Activated naive CD4-positive, alpha-beta T cell treated with anti-CD3 and anti-CD28 coated beads, Interleukin-2, amount 50 U/mL, for 72 hours (primary cell): ENCODE measurements at places on chromosomes 7 and 10. TPM values are rescaled to one million over a fixed set of nuclear protein-coding genes. Genes with fewer than 3 reads are reported as not detected.

Gene INHBA
- 0.77 TPM for total RNA-seq

Gene SEMA3A
- 1.7 TPM for total RNA-seq

Gene WNT8B
- total RNA-seq, result 0.20 TPM

Gene SUN3
- total RNA-seq, result not detected

Gene NEUROD6
- total RNA-seq, result not detected

Gene FAM25C
- total RNA-seq, result not detected

Gene NOM1
- 29.2 TPM for total RNA-seq

DNA sequence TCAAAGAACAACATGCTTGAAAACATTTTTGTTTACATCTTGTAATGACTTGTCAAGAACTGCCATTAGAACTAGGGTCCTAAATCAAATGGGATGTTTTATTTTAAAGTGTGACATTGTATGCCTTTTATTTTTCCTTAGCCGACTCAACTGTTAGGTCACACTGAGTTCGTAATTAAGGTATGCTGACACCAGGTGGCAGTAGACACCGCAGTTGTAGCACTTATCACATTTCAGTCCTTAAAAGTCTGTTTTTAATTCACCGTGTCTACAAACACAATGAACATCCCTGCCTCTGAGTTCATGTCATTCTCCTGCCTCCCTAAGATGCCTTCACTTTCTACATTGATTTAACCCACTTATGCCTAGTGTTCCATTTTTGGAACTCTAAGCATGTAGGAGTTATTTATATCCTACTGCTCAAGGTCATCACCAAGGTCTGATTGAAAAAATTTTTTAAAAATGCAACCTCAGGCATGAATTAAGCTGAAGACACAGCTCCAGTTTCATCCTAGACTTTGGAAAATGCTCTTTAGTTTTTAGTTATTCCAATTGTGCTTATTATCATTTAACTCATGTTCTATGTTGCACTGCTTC, 186.1 kb downstream of the BMPER start:
- no peak for DNase-seq

- DNase-seq, result no peak
Measured at GRCh38 chr7:70770154-70770553, 361.8 kb upstream of the GALNT17 start.

- no peak for DNase-seq
Measured at GRCh38 chr7:3274131-3274530, 26.9 kb upstream of the SDK1 start.

DNA sequence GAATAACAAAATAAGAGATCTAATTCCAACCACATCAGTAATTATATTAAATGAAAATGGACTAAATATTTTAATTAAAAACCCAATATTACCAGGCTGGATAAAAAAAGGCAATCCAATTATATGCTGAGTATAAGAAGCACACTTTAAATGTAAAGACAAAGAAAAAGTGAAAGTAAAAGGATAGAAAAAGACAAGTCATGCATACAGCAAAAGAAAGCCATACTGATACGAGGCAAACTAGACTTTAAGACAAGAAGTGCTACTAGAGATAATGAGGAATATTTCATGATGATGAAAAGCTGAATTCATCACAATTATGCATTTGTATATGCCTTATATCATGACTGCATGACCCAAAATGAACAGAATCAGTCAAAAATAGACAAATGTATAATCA, 628.6 kb downstream of the PHTF2 start:
- DNase-seq, result no peak

DNA sequence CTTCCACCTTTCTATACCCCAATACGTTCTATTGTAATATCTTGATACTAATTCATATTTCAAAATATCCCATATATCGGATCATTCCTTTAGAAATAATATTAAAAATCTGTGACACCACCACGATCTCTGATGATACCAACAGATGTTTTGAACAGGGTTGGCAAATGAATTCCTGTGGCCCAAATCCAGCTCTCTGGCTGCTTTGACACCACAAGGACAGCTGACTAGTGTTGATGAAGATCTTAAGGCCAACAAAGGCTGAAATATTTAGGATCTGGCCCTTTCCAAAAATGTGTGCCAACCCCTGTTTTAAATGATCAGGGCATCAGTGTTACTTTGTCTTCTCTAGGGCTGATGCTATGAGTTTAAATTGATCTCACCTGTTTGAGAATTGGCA, 380.7 kb upstream of the PFKP start:
- DNase-seq, result no peak

DNA sequence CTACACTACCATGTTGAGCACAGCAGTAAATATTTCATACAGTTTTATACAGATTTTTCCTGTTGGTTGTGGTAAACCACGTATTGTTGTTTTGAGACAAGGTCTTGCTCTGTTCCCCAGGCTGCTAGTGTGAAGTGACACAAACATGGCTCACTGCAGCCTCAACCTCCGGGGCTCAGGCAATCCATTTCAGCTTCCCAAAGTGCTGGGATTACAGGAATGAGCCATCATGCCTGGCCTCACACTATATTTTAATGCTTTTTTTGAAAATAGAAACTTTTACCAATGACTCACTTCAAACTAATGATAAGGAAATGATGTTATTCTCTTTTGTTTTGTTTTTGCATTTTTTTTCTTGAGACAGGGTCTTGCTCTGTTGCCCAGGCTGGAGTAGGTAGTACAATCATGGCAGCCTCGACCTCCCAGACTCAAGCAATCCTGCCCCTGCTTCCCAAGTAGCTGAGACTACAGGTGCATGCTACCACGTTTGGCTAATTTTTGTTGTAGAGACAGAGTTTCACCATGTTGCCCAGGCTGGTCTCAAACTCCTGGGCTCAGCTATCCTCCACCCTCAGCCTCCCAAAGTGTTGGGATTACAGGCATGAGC, 210.6 kb downstream of the TPST1 start:
- no peak for DNase-seq

- no peak for DNase-seq
Measured at GRCh38 chr7:156662277-156662676, 21.7 kb downstream of the RNF32 start.

- DNase-seq, result no peak
Measured at GRCh38 chr7:22842383-22842941, 19.8 kb upstream of the TOMM7 start.

DNA sequence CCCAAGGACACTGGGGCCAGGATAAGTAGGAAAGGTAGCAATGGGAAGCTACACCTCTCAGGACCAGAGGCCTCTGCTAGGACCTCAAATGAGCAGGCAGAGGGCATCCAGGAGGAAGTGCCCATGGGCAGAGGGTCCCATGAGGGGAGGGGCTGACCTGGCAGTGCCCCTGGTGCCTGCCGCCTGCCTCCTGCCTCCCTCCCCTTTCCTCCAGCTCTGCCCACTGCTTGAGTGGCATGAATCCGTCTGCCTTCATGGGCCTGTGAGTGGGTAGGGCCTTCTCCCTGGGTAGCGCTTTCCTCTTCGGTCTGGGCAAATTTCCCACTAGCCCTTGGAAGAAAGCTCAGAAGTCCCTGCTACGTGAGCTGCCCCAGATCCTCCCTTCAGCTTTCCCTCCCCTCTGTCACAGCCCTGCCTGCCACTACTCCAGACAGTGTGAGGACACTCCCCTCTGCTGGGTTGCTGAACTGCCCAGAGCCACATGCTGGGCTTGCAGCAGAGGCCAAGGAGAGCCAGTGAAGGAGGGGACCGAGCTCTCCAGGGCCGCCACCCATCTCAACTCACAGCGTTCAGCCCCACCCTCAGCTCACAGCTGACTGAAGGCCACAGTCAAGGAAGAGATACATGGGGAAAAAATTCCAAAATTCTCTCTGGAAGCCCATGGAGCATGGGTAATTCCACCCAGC, 141.4 kb downstream of the ARHGAP22 start:
- no peak for DNase-seq

DNA sequence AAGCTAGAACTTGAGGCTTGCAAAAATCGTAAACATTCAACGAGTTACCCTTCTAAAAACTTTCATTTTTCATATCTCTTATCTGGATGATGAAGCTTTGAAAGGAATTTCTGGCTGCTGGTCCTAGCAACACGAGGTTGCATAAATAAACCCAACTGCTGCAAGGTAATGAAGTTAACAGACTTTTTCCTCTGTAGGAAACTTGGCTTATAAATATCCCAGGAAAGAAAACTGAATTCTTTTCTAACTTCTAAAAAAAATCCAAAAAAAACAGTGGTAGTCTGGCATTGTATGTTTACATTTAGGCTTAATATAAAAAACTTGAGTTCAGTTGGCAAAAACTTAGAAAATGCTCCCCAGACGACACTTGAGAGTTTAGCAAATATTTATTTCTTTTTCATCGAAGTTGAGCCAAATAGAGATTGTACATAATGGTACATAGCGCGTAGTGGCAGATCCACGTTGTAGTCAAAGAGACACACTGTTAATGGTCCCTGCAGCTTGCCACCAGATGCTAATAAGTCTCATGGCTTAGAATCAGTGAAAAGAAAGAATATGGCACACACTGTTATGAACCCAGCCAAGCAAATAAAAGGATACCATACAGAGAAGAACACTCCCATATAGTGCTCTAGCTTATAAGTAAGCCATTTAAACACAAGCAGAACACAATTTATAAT, 200.3 kb upstream of the PCLO start:
- DNase-seq, result no peak

DNA sequence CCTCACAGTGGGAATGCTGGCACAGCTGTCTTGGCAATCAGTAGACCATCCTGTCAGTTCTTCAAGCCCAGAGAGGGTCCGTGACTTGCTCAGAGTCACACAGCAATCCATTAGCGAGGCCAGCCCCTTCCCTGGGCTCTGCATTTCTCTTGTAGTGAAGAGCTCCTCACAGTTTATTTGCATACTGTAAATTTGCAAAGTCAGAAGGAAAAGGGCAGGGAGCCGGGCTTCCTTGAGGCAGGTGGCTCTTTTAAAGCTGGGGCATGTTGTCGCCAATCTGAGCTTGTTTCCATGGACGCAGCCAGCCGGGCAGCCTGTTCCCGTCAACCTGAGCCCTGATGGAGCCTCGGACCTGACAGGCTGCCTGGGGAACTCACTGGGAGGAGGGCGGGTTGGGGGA, 123.4 kb downstream of the CUX1 start:
- no peak for DNase-seq

- no peak for DNase-seq
Measured at GRCh38 chr7:9842301-9842700, 1131.4 kb upstream of the PHF14 start.

DNA sequence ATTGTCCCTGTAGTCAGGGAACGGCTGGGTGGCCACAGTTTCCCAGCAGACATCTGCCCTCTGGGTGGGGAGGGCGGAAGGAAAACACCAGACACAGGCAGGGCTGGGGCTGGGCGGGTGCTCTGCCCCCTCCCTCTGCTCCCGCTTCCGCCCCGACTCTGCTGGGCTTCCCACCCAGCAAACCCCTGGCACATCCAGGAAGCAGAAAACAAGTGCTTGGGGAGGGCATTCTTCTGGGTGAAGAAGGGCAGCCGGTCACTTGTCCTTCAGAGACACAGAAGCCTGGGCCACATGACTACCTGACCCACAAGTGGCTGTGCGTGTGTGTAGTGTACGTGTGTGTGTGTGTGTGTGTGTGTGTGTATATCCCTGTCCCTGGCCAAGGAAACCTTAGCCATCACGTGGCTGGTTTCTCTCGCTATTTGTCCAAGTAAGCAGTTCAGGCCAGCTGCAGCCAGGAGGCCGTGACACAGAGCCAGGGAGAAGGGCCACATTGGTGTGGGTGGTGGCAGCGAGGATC, 77.9 kb downstream of the ZMIZ1 start:
- DNase-seq, result no peak

DNA sequence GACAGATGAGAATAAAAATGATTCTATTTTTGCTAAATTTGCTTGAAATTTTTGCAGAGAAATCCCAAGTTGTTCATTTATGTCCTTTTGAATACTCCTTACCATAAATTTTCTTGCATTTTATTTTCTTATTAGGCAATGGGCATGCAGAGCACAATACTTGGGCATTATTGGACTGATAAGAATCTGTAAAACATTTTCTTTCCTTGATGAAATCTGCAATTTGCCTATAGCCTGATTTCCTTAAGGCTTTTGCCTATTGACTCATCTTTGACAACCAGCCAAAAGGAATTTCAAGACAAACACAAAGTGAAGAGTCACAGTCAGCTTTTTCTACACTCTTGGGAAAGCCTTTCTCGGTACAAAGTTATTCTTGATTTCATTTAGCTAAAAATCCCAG, 30.5 kb upstream of the GNAT3 start:
- no peak for DNase-seq

DNA sequence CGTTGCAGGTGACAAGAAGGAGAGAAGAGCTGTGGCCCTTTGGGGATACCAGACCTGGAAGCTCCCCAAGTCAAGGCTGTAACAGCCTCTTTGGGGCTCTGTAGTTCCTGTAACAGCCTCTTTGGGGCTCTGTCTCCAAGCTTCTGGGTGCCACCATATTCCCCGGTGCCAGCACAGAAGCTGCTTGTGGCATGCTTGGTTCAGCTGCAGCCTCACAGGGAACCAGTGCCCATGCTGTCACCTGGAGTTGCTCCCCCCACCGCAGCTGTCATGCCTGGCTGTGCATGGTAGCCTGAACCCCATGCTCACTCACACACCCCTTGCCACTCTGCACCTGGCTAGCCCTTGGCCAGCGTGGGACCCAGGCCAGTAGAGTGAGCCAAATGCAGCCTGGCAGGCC, 109.1 kb downstream of the ELAPOR2 start:
- no peak for DNase-seq

DNA sequence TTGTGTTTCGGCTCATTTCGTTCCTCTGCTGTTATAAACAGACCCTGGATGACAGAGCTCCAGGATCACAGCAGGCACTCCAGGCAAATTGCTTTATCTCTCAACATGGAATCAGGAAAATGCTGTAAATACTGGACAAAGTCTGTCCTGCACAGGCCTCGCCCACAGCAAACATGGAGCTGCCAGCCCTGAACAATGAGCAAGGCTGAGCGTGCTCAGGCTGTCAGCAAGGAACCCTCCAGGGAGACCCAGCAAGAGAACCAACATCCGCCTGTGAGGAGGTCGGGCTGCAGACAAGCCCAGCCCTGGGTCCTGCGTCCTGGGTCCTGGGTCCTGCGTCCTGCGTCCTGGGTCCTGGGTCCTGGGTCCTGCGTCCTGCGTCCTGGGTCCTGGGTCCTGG, 180.8 kb downstream of the PTPRN2 start:
- DNase-seq, result no peak

- no peak for DNase-seq
Measured at GRCh38 chr7:87564296-87564963, 36.3 kb downstream of the ABCB1 start.

GRCh38 chr10:127873901-127874470, 18.8 kb downstream of the CLRN3 start:
- DNase-seq, result no peak

DNA sequence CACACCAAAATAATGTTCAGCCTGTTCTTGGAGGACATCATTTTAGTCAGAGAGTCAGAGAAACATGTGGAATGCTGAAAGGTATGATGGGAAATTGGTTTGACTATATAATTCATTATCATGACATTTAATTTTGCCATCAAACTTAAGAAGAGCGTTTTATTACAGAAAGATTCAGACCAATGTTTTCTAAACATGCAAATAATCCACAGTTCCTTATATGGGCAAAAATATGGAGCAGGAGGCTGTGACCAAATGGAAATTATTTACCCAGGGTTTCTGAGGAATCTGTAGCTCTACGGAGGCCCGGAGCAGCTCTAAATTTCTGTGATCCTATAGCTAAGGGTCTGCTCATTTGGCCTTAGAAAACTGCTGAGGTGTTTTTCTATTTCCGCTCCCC, 33.2 kb downstream of the LAMB4 start:
- DNase-seq, result no peak

- DNase-seq, result no peak
Measured at GRCh38 chr10:64332551-64332950, 811.4 kb downstream of the REEP3 start.

- DNase-seq, result no peak
Measured at GRCh38 chr7:120486164-120486563, 213.2 kb downstream of the KCND2 start.

- no peak for DNase-seq
Measured at GRCh38 chr10:21511946-21512572, 13.4 kb downstream of the SKIDA1 start.

GRCh38 chr10:50561266-50561665, 62.5 kb downstream of the SGMS1 start:
- DNase-seq, result no peak
